ENCODE measurements at places on chromosomes 5 and 9.

GRCh38 chr9:128771094-128771721 lies 519 bp downstream of the ZER1 start:
- DNase-seq, result no peak

DNA sequence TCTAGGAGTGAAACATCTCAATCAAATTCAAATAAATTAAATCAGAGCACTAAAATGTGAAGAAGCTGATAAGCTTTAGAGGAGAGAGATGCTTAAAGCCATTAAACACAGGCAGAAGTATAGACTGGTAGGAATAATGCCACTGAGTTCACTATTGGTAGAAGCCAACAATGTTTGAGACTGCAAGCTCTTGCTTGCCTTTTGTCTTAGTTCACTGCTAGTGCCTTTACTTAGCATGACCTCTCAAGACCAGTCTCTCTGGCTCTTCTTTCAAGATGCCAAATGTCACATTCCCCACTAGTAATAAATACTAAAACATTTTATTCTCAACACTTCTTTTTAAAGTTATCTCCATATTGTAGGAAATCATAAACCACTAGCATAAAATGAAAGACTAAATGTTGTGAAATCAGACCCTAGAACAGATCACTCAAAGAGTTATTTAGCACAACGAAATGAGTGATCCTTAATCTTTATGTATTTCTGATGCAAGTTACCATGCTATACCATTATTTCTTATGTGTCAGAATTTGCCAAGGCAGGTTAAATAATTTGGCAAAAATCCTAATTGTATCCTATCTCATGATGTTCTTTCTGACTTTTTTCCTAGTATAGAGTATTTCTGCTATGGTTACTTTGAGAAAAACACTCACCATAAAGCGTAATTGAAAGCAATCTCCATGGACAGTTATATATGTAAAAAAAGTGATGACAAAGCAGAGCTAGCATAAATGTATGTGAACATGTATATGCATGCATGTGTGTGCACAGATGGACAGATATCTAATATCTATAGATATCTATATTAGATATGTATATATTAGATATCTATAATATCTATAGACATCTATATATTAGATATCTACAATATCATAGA lies 57.5 kb downstream of the PJA2 start:
- DNase-seq, result no peak

DNA sequence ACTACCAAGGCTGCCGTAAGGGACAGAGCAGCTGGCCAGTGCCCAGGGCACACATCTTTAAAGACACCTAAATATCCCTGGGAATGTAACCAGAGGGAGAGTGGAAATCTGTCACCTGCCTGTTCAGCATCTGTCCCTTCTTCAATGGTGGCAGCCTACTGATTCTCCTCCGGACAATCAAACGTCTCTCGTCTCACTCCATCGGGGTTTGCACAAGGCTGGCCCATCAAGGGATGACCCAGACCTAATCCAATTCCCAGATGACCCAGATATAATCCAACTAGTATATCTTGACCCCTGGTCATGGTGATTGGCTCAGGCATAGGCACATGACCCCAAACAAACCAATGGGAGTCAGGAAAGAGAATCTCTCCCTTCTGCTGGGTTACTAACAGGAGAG lies 93.5 kb downstream of the HRH2 start:
- no peak for DNase-seq

- DNase-seq, result no peak
Observed at GRCh38 chr5:14781106-14781505, 90.5 kb downstream of the ANKH start.

DNA sequence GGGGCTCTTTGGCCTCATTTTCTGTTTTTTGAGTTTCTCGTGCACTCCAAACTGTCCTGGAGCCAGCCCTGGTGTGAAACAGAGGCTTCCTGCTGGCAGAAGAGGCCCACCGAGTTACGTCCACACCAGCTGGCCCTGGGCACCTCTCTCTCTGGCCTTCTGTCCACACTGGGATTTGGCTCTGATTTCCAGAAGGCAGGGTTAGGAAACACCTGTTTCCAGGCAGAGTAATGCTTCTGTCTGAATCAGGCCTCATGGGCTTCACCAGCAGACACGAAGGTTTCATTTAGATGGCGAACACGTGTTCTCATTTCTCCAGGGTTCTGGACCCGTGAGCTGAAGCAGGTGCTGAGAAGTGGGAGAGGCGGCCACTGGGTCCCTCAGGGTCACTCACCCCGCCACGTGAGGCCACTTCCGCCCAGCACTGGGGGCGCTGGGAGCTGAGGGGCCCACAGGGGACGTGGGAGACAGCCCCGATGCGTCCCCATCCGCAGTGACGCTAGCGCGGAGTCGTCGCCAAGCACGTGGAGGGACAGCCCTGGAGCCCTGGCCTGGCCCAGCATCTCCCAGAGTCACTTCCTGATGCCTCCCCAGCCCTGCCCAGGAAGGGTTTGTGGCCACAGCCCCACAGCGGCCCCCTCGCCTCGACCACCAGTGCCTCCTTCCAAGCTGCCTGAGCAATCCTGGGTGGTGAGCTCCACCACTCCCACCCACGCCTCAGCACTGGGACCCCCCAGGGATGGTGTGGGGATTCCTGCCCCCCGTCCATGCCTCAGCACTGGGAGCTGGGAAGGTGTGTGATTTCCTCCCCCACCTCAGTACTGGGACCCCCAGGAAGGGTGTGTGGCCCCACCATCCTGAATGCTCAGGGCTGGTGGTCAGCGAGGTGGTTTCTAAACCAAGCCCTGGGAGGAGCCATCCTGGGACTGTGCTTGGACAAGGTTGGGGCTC lies 4.9 kb upstream of the LRRC14B start:
- DNase-seq, result no peak

GRCh38 chr5:174724484-174725260 lies at the start of gene MSX2:
TSS of gene MSX2 (plus strand) at chr5:174724582. CDS start at chr5:174724660, 78 bp downstream.
- DNase-seq, result peak; percentile 16

DNA sequence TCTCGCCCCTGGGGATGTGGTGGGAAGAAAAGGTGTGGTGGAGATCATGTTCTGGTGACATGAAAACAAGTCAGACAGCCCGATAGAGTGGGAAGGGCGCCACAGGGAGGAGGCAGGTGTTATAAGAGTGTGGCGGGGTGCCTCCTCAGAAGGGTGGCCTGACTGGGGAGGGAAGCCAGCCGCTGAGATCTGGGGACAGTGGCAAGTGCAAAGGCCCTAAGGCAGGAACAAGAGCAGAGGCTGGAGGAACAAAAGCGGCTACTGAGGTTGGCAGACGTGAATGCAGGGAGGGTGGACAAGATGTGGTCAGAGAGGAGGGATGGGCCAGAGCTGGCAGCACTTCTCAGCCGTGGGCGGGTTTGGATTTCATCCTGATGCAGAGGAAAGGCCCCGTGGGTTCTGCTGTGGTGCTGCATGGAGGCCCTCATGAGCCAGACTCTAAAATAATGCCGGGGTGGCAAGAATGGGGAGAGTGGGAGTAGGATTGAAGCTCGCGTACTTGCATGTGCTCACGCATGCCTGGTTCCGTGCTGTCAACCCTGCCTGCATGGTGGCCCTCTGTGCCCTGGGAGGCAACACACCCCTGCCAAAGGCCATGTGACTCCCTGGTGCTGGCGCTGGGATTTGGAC lies 89.2 kb downstream of the MVB12B start:
- no peak for DNase-seq

- DNase-seq, result no peak
Observed at GRCh38 chr5:96247708-96248107, 185.3 kb downstream of the PCSK1 start.

DNA sequence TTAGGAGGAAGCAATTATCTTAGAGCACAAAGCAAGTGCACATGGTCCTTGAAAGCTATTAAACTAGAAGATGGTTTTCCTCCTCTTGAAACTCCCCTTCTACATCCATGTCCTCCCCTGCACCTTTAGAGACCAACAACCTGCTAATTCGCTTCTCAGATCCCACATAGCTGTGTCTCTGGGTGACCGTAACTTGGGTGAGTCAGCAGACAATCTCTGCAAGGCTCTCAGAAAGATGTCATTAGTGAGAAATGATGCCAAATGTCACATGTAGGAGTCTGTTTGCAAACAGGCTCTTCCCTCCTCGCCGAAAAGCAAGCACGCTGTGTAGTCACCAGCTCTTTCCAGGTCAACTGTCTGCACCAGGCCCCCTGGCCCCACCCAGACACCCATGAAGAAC lies 291.8 kb downstream of the SLIT3 start:
- no peak for DNase-seq

GRCh38 chr5:56588636-56589480 lies 226.5 kb upstream of the MAP3K1 start:
- DNase-seq, result peak; percentile 42

DNA sequence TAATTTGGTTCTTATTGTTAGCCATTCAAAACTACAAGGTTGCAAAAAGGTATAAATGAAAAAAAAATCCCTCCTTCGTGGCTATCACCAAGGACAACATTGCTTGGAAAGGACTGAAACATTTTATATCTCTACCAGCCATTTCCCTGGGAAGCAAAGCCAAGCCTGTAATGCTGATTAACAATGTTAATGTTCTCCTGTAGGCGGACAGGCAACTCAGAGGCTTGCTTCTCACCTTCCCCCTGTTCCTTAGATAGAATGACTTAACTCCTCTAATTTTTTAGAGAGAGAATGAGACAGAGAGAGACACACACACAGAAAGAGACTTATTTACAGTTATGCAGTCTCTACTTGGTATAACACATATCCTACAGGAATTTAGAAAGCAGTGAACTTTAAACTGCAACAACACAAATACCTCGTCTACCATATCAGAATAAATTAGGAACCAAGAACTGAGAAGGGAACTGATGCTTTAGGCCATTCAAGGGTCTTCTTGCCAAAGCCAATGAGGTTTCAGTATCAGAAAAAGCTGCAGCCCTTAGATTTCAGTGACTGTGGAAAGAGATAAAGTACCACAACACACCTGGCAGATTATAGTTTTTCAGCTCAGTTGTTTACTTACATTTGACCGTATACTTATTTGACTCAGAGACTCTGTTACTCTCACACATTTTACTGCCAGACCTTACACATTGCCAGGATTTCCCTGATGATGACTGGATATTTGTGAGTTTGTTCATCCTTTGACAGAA lies 20.9 kb upstream of the MAN2A1 start:
- no peak for DNase-seq

DNA sequence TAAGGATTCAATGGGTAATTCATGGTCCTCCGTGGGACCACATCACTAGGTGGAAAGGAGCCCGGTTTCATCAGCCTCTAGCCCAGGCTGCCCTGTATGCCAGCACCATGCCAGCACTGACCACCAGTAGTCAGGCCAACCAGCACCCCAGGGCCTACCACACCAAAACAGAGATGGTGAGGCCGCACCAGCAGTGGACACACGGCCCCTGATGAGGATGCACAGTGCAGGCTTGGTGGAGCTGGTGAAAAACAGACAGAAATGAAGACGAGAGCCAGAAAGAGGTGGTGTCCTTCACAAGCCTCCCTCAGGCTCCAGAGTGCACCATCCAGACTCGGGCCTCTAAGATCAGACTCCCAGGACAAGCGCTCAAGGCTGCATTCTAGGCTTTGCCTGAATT lies 128.2 kb downstream of the MED10 start:
- DNase-seq, result no peak

- DNase-seq, result no peak
Observed at GRCh38 chr5:122697191-122697590, 77.7 kb upstream of the SNX2 start.

- DNase-seq, result no peak
Observed at GRCh38 chr9:124377551-124378406, 37.5 kb downstream of the PSMB7 start.

GRCh38 chr5:54361691-54362411 lies 51.5 kb upstream of the ARL15 start:
- DNase-seq, result no peak

DNA sequence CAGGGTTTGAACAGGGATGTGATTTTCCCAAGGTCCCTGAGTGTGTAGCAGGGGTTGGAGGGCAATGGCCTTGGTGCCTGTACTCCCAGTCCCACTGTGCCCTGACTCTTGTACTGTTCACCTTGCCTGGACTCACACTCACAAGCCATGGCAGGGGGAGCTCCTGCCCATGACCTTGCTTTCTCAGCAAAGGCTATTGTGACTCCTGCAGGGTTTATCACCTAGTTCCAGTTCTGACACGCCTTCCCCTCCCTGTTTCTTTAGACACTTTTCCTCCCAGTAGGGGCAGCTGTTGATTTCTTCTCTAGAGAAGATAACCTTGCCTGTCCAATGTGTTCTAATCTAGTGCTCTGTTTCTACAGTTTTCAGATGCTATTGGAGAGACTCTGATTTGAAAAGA lies 139.5 kb downstream of the FSTL4 start:
- DNase-seq, result no peak

GRCh38 chr9:95504053-95504963 lies 12.5 kb downstream of the PTCH1 start:
- no peak for DNase-seq

DNA sequence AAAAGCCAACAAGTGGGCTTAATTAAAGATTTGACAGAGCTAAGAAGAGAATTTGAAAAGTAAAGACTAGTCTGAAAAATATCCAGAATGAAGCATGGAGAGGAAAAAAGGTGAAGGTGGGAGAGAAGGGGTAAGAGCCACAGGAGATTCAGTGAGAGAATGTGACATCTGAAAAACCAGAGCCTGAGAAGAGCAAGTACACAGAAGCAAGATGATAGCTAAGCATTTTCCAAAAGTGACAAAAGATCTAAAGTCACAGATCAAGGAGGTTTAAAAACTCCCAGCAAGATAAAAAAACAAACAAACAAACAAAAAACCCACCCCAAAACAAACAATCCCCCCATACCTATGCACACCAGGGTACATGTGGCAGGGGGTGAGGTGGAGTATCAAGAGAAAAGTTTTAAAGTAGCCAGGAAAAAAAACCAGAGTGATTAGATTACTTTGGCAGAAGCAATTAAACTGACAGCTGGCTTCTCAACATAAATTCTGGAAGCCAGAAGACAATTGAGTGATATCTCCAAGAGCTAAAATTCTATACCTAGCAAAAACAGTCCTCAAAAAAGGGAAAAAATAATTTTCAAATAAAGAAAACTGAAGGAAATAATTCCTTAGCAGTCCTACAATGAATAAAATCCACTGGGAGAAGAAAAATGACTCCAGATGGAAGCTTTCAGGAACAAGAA lies 111.4 kb downstream of the RAPGEF6 start:
- no peak for DNase-seq

Data from stimulated activated CD4-positive, alpha-beta T cell treated with anti-CD3 and anti-CD28 coated beads, Interleukin-4, amount 100 ng/mL, for 24 hours (primary cell).